ENCODE measurements at places on chromosomes 4 and X.

GRCh38 chr4:38223306-38223705, 263.1 kb downstream of the PTTG2 start:
- no peak for DNase-seq

DNA sequence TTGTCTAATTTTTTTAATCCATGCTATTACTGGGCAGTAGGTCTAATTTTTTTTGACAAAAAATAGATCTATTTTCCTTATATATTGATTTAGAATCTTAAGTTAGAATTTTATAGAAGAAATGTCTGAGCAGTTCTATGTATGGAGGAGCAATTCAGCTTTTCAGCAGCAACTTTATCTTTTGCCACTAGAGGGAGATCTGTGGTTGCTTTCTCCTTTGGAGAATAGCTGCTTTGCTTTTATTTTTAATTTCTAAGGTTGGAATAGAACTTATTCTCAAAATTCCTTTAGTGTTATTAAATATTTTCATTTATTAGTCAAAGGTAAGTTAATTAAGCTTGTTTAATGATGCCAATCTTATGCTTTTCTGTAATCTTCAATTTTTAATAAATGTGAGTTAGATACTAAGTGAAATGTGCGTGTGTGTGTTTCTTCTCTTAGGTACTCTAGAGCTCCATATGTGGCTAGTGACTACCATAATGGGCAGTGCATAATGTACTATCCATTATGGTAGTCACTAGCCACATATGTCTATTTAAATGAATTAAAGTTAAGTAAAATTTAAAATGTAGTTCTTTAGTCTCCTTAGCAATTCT, 29.3 kb downstream of the FAM199X start:
- no peak for DNase-seq

- no peak for DNase-seq
Measured at GRCh38 chr4:54553001-54553400, 104.8 kb upstream of the KIT start.

DNA sequence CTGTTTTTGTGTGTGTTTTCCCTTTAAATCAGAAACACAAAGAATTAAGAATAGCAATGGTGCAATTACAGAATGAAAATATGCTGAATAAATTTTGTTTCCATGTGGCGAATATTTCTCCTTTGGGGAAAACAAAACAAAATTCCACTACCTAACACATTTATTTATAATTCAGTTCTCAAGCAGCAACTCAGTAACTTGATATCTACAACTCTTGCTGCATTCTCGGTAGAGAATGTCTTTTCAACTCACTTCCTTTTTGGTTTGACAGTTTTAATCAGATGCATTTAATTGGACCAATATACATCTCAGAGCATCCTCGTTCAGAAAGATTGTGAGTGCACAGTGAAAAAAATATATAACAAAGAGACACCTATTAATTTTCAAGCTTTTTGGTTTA, 30.8 kb downstream of the ZNF827 start:
- no peak for DNase-seq

DNA sequence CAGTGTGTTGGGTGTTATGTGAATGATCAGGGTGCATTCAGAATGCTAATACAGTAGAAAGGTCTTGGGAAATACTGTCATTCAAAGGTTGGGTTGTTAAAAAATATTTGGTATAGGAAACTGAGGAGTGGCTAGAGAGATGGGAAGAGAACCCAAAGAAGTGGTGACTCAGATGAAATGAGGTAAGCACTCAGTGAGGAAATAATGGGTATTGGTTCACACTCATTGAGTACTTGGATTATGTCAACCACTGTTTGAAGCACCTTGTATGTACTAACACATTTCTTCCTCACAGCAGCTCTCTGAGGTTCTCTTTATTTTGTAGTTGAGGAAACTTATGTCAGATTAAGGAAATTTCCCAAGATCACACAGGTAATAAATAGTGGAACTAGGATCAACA, 40.8 kb upstream of the NUDT6 start:
- DNase-seq: no peak

GRCh38 chrX:50111742-50112141, 89.1 kb downstream of the AKAP4 start:
- DNase-seq: no peak

GRCh38 chrX:139201924-139202323, 328.6 kb upstream of the F9 start:
- DNase-seq: no peak

DNA sequence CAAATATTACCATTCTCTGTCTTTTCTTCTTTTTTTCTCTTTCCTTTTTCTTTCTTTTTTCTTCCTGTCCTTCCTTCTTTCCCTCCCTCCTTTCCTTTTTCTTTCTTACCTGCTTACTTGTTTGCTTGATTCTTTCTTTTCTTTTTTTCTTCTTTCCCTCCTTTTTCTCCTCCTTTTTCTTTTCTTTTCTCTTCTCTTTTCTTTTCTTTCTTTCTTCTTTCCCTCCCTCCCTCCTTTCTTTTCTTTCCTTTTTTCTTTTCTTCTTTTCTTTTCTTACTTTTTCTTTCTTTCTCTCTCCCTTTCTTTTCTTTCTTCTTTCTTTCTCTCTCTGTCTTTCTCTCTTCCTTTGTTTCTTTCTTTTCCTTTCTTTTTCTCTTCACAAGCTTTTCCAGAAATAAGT, 697.4 kb upstream of the ADGRL3 start:
- DNase-seq: no peak

- no peak for DNase-seq
Measured at GRCh38 chr4:14539246-14539645, 463.0 kb upstream of the CPEB2 start.

DNA sequence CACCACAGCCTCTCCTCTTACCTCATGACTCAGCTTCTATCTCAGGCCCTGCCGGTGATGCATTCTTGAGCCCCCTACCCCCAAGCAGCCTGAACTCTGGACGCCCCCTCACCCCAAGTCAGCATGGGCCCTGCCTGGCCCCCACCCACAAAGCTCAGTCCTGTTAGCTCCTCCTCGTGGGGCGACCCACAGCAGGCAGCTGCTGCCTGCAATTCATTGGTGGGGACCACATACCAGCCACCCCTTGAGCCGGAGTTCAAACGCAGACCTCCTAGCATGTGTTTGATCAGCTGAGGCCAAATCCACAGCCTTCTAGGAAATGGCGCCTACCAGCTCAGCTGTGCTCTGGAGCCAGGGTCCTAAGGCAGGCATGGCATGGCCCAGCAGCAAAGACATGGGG, 111.8 kb downstream of the EFNB1 start:
- no peak for DNase-seq

DNA sequence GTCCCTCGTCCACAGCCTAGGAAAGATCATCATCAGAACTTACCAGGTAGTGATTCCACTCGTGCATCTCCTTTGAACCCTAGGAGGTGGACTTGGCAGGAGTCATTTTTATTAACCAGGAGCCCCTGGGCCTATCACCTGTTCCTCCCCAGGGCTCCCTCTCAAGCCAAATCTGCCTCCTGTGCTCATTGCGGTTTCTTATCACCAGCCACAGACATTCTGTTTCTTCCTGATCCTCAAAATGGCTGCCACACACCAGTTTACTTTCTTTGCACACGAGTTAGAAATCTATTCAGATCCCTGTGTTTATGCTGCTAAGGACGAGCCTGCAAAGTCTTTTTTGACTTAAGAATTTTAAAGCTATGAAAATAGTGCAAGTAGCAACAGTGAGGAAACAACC, 354.5 kb upstream of the BOD1L1 start:
- DNase-seq: no peak

DNA sequence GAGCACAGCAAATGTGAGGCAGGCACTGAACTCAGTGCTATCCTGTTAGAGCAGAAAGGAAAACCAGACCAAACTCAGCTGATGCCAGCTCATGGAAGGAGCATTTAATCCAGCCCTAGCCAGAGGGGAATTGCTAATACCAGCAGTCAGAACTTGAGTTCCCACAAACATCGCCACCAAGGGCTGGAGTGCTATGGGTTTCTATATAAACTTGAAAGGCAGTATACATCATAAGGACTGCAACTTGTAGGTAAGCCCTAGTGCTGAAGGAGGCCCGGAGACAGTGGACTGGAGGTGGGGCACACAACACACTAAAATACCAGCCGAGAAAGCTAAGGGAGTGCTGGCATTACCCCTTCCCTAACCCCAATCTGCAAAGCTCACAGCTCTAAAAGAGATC, 440.2 kb downstream of the PRR32 start:
- no peak for DNase-seq

DNA sequence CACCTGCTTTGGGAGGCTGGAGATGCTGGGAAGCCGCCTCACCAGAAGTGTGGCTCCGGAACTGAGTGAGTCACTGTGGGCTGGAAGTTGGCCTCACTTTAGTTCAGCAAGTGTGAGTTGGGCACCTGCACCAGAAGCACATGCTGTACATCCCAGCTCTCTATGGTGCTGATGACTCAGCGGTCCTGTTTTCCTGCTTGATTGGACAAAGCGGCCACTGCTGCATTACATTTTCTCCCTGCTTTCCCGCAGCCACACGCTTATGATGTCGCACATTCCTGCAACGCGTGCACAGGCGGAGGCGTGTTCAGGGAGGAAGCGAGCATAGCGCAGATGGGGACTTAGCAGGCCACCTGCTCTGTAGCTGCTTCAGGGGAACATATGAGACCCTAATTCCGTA, 26.7 kb upstream of the CLDN34 start:
- DNase-seq: peak; percentile 6

GRCh38 chr4:73434311-73434710, 1.7 kb upstream of the AFP start:
- DNase-seq: no peak

GRCh38 chr4:184443318-184443717, 31.0 kb downstream of the IRF2 start:
- DNase-seq: no peak

- no peak for DNase-seq
Measured at GRCh38 chr4:110452546-110452945, 23.4 kb upstream of the ENPEP start.

- no peak for DNase-seq
Measured at GRCh38 chr4:6221851-6222760, 21.8 kb upstream of the JAKMIP1 start.

- DNase-seq: no peak
Measured at GRCh38 chr4:58274553-58274952, 1164.4 kb upstream of the IGFBP7 start.

DNA sequence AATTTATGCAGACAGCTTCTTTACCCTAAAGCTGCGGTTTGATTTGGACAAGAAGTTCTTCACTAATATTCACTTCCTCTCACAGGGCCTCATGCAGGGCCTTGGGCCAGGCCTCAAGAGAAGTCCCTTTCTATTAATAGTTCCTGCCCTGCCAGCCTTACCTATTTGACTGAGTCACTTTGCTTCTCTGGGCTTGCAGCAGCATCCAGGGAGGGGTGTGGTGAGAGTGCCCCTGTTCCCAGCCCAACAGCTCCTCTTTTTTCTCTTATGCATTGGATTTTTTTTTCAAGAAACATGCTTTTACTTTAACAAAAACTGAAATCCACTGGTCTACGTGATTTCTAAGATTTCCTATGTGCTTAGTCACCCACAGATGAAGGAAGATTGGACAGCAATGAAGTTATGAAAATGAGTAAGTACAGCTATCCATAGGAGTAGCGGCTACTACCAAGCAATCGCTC, 26.7 kb downstream of the FAM156B start:
- no peak for DNase-seq

DNA sequence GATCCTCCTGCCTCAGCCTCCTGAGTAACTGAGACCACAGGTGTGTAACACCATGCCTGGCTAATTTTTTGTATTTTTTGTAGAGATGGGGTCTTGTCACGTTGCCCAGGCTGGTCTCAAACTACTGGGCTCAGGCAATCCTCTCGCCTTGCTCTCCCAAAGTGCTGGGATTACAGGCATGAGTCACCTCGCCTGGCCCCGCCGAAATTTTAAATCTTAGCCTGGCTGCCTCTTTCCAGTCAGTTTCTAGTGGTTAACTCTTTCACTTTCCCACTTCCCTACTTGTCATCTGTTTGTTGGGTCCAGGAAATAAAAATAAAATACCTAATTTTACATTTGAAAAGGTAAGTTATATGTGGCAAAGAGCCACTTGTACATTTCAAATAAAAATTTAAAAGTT, 62.4 kb downstream of the TMEM165 start:
- no peak for DNase-seq

DNA sequence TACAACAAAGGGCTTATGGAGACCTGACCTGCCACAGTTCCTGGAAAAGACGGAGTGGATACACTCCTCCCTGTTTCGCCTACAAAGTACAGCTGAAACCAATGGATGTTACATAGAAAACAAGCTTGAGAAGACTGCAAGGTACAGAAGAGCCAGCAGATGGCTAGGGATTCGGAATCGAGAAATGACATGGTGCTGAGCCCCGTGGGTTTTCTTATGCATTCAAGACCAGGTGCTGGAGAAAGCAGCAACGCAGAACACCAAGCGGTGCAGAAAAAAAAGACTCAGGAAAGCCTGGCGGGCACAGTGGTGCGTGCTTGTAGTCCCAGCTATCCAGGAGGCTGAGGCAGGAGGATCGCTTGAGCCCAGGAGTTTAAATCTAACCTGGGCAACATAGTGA, 13.8 kb downstream of the TIMM17B start:
- no peak for DNase-seq

DNA sequence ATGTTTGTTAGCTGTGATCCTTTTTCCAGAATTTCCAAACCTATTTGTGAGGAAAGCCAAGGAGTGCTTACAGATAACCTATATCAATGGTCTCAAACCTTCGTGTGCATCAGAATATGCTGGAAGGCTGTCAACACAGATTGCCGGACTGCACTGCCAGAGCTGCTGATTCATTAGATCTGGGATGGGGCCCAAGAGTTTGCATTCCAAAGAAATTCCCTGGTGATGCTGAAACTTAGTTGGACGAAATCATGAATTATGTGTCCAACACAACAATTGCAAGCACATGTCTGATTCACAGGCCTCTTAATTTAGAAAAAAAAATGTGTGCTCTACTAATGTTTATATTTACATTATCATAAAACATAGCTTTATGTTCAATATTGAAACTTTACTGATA, 544.0 kb upstream of the AMOT start:
- DNase-seq: no peak

- DNase-seq: no peak
Measured at GRCh38 chr4:156556336-156556735, 415.3 kb downstream of the PDGFC start.

DNA sequence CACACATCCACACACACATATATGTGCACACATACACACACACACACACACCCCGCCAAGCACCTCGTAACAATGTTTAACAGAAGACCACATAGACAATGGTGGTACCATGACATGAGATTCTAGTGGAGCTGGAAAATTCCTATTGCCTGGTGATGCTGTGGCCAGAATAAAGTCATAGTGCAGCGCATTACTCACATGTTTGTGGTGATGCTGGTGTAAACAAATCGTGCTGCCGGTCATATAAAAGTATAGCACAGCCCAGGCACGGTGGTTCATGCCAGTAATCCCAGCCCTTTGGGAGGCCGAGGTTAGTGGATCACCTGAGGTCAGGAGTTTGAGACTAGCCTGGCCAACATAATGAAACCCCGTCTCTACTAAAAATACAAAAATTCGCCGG, 275.2 kb downstream of the TRIML1 start:
- DNase-seq: no peak

DNA sequence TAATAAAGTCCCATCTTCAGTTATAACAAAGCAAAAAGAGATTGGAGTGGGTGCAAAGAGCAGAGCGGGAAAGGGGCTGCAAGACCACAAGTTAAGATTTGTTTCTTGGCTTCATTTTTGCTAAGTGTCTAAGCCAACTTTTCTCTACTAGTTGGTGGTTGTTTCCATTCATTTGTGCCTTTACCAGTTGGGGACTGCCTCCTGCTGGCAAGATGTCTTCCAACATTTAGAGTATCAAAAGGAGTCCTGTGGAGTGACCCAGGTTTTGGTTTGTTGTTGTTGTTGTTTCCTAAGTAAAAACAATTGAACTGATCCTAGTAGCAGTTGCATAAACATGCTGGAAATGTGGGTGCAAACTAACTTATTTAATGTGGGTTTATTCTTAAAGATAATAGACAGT, 121.1 kb downstream of the SPATA18 start:
- no peak for DNase-seq

Data from NK-92 treated with Interleukin-12 subunit alpha and Interleukin-12 subunit beta, amount 100 ng/mL, for 24 hours (cell line).